Fibroblast of skin of abdomen (primary cell): ENCODE measurements at places on chromosomes 7 and 10.
A peak's percentile ranks its signal among the peaks of the same experiment; 100 is the strongest.

- peak; percentile 3 for DNase-seq
Observed at GRCh38 chr7:32033006-32033405, 37.2 kb downstream of the PDE1C start.

DNA sequence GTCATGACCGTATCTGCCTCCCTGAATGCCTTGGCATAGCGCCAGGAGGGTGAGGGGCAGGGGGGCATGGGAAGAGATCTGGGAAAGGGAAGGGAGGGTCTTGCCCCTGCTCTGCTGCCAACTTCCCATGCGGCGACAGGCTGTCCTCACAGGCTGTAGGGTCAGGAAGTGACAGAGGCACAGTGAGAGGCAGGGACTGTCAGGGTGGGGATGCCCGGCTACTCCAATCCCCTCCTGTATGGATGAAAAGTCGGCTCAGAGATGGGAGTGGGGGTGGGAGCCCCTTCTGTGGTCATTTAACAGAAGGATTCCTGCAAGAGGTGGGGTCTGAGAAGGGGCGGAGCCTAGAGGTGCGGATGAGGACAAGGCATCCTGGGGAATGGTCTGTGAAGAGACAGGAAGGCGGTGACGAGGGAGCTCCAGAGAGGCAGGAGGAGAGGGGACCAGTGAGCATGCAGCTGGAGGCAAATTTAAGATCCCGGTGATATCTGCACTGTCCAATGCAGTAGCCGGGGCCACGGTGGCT lies 20.8 kb upstream of the UNC5B start:
- DNase-seq, result no peak

DNA sequence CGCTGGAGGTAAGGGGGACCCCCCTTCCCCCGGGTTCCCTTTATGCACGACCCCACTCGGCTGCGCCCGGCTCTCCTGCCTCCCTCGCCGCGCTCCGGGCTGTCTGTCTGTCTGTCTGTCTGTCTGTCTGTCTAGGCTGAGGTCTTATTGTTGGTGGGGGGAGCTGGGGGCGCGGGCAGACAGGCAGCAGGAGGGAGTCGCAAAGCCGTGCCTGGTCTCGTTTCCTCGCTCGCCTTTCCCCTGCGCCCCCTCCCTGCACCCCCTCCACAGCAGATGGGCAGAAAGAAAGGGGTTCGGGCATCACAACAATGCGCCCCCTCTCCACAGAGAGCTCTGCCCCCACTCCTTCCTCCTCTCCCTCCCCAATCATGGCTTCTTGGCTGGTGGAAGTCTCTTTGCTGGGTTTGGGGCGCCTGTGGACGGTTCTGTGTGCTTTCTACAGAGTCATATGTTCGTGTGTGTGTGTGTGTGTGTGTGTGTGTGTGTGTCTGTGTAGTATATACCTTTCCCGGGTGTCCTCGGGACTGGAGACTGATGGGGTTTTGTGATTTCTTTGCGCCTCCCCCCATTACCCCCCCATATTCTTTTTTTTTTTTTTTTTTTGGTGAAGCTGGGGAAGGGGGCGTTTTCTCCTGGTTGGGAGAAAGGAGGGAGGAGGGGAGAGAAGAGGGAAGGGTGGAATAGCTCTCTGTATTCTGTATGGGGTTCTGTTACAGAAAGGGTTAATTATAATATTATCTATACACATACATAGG lies 1.9 kb downstream of the AUTS2 start:
- DNase-seq, result peak; percentile 32

DNA sequence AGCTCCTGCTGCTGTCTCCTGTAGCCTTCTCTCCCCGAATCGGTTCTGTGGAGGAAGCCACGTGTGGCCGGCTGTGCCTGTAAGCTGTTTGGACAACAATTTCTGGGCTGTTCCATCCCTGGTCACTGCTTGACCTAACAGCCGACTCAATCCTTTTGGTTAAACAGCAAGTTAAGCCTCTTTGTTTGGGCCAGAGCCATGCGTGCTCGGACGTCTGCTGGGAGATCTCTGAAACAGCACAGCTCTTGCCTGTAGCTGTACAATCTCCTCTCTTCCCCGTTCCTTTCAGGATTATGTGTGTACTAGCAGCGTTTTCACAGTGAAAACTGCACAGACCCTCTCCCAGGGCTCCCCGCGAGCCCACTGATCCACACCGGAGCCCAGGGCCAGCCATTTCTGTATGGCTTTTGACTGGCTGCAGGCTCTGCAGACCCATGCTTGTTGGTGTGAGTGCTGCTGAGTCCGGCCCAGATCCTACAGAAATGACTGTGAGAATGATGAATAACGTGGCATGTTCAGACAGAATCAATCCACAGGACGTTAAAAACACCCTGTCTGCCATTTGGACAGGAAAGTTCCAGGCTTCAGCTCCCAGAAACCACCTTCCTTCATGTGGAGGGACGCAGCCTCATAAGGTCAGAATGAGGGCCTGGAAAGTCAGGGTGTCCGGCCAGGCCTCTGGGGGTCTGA lies 428.6 kb upstream of the ADARB2 start:
- DNase-seq, result no peak

DNA sequence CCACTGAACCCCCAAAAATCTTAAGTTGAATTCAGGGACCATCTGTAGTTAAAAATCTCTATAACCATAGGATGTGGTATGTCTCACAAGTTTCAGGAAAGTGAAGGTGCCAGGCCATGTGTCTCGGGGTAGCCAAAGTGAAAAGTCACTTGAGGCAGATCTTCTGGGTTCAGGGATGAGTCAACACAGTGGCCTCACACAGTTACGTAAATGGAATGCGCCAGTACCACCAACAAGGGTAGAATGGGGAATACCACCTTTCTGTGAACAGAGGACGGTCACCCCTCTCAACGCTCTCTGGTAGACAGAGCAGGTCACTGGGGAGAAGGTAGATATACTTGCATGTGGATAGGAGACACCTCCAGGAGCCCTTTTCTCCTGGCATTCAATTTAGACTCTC lies 71.4 kb downstream of the ELMO1 start:
- no peak for DNase-seq

GRCh38 chr7:4043988-4044387 lies 638.1 kb upstream of the FOXK1 start:
- no peak for DNase-seq

GRCh38 chr7:117119192-117119924 lies 166.1 kb downstream of the ST7 start:
- peak; percentile 73 for DNase-seq

GRCh38 chr10:43069211-43069515 lies 7.7 kb upstream of the RET start:
- no peak for DNase-seq
